ENCODE measurements at places on chromosomes 2 and 18.
A peak's percentile ranks its signal among the peaks of the same experiment; 100 is the strongest.

DNA sequence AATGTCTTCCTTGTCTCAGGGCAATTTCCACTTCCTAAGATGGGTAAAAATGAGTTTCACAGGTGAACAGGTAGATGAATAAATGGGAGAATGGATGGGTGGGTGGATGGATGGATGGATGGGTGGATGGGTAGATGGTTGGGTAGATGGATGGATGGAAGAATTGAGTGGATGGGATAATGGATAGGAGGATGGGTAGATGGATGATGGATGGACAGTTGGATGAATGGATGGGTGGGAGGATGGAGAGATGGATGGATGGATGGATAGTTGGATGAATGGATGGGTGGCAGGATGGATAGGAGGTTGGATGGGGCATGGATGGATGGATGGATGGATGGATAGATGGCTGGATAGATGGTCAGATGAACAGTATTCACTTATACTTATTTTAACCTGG lies 90.9 kb downstream of the LRRC30 start:
- DNase-seq: no peak

- DNase-seq: no peak
These were observed 77.6 kb upstream of the CRIM1 start for GRCh38 chr2:36277881-36278523.

- DNase-seq: no peak
These were observed 856.4 kb downstream of the RNF144A start for GRCh38 chr2:7773362-7774360.

DNA sequence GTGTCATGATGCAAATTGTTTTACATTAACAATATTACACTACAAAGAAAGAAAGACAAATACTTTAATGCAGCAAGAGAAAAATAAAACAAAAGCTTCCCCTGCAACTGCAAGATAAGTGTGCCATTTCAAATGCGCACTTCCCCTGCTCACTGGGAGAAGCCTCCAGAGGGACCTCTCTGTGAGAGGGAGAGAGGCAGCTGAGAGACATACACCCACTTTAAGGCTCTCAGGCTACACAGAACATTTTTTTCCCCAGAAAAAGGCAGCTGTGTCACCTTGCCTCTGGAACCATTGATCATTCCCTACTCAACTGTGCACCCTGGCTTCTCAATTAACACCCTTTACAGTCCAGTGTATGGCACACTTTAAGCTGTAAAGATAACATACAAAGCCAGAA lies 75.2 kb downstream of the DPP4 start:
- DNase-seq: no peak

DNA sequence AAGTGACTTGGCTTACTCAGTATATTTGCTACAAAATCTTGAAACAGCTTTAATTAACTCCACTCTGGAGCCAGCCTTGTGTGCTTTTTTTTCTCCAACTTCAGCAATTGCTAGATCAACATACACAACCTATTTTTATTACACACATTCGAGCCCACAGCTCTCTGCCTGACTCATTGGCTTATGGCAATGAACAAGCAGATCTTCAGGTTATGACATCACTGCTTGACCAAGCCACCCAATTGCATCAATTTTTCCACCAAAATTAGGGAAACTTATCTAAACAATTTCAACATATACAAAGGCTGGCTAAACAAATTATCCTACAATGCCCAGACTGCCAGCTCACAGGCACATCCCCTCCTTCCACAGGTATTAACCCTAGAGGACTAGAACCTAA lies 39.6 kb upstream of the PDK1 start:
- no peak for DNase-seq

DNA sequence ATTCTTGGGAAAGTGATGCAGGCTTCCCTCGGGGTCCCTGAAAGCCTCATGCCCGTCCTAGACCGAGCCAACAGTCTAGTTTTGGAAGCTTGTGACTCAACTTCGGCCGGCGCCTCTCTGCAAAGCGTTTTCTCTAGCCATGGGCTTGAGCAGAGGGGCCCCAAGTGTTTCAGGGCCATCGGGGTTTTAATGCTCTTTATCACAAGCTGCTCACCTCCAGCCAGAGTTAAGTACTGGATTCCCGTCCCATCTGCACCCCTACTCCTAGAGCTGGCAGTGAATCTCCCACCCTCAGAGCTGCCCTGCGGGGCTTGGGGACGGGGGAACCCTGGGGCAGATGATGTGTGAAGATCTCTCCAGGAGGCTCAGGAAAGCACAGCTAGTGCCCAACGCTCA lies 7.3 kb downstream of the RAX start:
- DNase-seq: no peak

- DNase-seq: no peak
These were observed 39.4 kb downstream of the AGAP1 start for GRCh38 chr2:235533198-235533597.

GRCh38 chr2:203891474-203891873 lies 23.9 kb downstream of the CTLA4 start:
- DNase-seq: no peak

DNA sequence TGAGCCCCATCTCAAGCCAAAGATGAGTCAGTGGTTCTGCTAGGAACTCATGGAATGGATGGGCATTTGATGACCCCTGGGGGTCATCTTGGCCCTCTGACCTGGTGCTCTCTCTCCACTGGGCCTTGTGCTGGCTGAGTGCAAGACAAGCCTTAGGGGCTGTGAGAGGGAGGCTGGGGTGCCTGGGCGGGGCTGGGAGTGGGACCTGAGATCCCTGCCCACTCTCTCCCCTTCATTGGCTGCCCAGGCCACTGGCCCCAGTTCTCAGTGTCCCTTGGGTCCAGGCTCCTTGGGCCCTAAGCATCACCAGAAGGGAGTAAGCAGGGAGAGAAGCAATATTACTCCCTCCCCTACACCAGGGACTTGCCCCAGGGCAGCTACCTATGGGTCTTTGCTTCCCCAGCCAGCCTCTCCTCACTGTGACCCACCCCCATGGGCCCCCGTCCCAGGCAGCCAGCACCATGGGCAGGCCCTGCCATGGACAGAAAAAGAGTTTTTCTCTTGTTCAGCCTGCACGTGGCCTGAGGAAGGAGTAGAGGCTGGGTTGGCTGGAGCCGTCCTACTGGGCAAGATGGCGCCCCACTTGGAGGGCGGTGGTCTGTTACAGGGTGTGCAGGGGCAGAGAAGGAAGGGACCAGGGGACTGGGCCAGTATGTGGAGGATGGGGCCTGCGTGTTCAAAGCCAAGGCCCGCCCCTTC lies 33.6 kb downstream of the ATOH8 start:
- DNase-seq: no peak

GRCh38 chr2:34738691-34739090 lies 1139.6 kb upstream of the FAM98A start:
- no peak for DNase-seq

DNA sequence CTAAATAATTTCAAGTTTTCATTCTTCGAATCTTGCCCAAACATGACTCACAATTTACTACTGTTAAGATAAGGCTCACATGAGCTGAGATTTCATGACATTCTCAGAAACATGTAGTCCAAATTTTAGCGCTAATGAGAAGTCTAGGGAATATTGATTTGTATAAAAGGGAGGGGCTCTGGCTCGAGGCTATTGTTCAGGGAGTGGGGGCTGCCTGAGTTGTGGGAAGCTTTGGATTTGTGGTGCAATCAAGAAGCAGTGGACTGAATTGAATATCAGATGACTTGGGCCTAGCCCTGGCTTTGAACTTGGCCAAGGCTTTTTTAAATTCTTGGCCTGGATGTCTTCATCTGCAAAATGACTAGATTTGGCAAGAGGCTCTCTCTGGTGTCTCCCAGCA lies 674.9 kb upstream of the FANCL start:
- no peak for DNase-seq

- DNase-seq: no peak
These were observed 28.5 kb upstream of the TNS1 start for GRCh38 chr2:218031261-218031660.

GRCh38 chr2:31191931-31192330 lies 25.4 kb downstream of the CAPN14 start:
- DNase-seq: peak; percentile 39

DNA sequence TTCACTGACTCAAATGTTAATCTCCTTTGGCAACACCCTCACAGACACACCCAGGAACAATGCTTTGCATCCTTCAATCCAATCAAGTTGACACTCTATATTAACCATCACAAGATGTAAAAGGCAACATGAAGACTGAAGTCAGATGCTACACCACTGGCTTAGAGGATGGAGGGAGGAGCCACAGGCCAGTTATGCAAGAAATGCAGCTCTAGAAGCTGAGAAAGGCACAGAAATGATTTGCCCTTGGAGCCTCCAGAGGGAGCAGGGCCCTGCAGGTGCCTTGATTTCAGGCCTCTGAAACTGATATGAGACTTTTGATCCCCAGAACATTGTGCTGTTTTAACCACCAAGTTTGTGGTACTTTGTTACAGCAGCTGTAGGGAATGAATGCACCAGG lies 276.3 kb downstream of the KCNS3 start:
- DNase-seq: no peak

DNA sequence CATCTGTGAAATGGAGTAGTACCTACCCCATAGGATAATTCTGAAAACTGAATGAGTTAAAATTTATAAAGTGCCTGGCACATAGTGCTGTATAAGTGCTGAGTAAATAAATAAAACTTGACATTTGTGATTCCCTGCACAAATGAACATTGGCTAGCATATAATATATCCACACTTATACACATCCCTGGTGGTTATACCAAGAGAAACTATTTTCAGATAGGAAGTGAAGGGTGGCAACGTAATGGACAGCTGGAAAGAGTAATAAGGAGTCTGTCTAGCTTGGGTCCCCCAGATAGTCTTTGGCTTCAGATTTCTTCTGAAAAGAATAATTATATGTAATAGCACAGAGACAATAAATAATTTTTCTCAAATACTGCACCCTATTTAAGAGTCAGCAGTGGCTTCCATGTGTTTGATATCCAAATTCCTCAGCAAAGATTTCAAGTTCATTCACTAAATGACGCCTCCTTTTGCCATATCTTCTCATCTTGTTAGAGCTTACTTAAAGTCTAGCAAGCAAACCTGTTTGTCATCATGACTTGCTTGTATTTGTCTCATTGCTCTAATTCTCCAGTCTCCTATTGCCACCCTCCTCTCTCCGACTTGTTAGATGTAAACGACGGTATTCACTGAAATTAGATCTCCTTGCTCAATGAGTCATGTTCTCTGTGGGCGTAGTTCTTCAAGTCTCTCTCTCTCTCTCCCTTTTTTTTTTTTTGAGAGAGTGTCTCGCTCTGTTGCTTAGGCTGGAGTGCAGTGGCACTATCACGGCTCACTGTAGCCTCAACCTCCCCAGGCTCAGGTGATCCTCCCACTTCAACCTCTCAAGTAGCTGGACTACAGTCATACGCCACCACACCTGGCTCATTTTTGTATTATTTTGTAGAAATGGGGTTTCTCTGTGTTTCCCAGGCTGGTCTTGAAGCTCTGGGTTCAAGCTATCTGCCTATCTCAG lies 8.7 kb upstream of the ADGRF3 start:
- no peak for DNase-seq

DNA sequence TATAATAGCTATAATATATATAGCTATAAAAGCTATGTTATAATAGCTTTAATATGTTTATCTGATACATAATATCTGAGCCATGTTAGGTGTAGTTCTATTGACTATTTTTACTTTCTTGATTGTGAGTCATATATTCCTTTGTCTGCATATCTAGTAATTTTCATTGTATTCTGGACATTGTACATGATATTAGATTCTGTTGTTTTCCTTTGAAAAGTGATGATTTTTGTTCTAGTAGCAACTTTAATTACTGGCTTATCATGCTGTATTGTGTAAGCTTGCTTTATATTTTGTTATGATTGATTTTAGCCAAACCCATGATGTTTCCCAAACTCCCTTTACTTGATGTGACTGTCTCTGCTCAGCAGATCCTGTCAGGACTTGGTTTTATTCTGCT lies 125.7 kb upstream of the TCF4 start:
- no peak for DNase-seq

DNA sequence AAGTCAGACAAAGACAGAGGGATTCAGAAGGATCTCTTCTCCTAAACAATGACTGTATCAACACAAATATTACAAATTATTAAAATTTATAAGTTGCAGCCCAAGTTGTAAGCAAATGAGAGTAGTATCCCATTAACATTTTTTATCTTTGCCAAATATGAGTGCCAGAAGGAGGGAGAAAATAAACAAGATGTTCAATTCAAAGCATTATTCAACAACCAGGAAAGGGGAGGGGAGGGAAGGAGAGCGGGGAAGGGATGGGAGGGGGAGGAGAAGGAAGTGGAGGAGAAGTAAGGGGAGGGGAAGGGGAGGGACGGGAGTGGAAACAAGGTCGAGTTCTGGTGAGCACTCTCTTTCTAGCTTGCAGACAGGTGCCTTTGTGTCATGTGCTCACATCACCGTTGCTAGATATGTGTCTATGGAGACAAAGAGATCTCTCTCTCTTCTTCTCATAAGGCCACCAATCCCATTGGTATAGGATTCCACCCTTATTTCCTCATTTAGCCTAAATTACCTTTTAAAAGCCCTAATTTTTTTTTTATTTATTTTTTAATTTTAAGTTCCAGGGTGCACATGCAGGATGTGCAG lies 679.6 kb upstream of the CHAC2 start:
- DNase-seq: no peak

DNA sequence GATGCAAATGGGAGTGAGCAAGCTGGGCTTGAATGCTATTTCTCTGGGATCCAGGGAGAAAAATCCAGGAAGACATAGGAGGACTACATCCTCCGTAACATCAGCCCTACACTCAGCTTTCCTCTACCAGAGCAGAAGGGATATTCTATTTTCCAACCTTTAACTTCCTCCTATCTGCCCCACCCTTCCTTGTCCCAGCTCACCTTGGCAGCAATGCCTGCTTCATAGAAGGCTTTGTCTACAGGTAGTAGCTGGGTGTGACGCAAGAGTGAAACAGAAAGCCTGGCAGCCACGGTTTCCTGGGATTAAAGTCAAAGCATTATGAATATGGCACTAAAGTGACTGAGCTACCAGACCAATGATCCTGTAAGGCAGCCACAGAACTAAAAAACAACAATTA lies 3.9 kb downstream of the KRTCAP3 start:
- peak; percentile 79 for DNase-seq

GRCh38 chr2:165112789-165113188 lies 91.1 kb downstream of the SCN3A start:
- no peak for DNase-seq

DNA sequence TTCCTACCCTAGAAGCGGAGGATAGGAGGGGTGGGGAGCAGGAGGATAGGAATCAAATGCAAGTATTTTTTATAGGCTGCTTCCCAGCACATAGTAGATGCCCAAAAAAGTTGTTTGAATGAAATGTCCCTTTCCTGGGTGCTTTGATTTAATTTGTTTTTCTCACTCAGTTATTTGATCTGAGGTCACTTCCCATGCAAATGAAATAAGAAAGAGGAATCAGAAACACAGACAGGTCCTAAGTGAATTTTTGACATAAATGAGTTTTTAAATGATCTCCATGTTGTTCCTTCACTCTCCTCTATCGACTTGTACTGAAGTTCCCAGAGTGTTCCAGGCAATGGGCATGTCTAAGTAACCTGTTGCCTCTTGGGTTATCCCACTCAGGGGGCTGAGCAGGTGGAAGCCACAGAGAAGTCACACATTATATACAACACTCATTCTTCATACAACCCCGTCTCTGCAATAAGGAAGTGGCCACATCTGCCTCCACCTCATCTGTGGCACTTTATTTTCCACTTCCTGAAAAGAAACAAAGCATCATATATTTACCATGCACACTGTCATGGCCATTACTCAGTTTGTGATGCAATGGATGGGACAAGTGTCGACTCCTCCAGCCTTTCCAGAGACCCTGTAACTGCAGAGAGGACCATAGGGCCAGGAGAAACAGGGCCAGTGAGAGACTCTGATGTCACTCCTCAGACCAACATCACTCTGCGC lies 81.9 kb upstream of the ZNF397 start:
- DNase-seq: no peak

All from ureter (tissue), 1 donor.